Activated CD8-positive, alpha-beta memory T cell treated with anti-CD3 and anti-CD28 coated beads for 1 hour (primary cell): ENCODE measurements at places on chromosomes 2 and 18.

DNA sequence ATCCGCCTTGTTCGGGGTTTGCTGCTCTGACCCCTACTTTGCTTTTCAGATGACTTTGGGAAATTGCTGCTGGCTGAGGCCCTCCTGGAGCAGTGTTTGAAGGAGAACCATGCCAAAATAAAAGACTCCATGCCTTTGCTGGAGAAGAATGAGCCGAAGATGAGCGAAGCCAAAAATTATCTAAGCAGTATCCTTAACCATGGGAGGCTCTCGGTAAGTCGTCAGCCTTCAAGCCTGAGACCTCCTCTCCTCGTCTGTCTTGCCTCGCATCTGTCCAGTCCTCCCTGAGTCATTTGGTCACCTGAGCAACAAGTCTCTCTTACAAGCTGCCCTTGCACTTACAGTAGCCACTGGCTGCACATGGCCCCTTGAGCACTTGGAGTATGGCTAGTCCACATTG lies 34.7 kb upstream of the MCFD2 start:
- no peak for DNase-seq

DNA sequence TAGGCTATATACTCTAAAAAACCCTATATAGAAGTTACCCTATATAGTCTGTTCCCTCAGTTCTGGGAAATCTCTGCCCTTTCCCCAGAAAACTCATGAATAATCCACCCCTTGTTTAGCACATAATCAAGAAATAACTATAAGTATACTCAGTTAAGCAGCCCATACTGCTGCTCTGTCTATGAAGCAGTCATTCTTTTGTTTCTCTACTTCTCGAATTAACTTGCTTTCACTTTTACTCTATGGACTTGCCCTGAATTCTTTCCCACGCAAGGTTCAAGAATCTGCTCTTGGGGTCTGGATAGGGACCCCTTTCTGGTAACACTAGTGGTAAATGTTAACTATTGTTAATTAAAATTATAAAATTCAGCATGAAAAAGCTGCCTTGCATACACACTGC lies 17.4 kb upstream of the AP1S3 start:
- no peak for DNase-seq

GRCh38 chr2:78061732-78062131 lies 539.6 kb upstream of the LRRTM4 start:
- no peak for DNase-seq

DNA sequence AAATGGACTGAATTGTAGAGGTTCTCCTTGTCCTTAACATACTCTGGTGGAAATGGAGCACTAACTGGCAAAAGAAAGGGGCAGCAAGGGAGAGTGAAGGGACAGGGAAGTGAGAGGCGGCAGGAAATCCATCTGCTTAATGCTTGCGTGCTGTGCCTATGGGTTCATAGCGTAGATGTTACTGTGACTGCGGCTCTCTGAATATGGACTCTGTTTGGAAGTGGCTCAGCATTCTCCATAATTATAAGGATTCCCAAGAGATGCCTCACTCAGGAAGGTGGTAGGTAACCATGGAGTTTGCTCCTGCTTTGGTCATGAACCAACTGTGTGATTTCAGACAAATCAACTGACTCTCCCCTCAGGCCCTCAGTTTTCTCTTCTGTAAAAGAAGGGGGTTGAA lies 50.0 kb downstream of the MYO3B start:
- DNase-seq: no peak

DNA sequence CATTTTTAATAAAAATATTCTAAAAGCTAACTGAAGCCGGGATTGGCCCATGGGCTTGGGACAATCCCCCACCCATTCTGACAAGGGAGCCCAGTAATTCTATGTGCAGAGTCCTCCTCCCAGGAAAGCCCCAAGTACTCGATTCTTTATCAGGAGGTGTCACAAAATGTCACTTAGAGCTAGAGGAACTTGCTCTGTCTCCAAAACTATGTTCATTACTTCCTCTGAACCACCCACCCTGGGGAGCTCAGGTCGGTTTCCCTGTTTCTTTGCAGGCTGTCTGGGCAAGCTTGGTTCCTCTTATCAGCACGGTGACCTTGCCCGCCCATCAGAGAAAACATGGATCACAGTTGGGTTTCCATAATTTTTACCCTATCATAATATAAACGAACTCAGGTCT lies 430.6 kb upstream of the ID2 start:
- no peak for DNase-seq

GRCh38 chr2:86036669-86037138 lies 69.0 kb downstream of the POLR1A start:
- no peak for DNase-seq

- no peak for DNase-seq
Observed at GRCh38 chr18:63762518-63762917, 12.7 kb upstream of the SERPINB7 start.
